H54 (cell line): ENCODE measurements at places on chromosomes 11 and 22.

DNA sequence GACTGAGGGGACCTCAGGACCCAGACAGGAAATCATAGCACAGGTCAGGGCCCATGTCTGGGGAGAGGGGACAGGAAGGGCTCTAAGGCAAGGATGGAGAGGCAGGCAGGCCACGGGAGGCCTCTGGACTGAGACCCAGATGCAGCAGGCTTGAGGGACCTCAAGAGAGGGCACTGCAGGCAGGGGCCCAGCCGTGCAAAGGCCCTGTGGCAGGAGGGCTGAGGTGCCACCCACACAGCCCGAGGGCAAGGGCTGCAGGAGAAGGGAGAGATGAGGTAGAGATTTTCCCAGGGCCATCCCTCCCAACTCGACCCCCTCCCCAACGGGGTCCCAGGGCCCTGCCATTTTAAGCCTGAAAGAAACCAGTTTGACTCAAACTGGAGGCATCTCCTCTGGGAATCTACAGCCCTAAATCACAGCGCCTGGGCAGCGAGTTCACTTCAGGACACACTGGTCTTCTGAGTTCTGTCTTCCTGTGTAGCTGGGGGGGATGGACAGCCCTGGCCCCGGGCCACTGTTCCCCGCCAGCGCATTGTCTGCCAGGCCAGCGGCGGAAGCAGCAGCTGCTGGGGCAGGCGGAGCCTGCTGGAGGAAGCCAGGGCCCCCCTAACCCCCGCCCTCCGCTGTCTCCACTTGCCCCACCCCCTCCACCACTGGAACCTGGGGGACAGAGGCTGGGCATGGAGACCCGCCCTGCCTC is 20.3 kb upstream of the WNT7B start:
- DNase-seq = peak; percentile 66

- DNase-seq = no peak
Observed at GRCh38 chr11:98531576-98531975, 489.2 kb upstream of the CNTN5 start.

GRCh38 chr11:131300439-131300717 is 70.0 kb upstream of the NTM start:
- DNase-seq = no peak

DNA sequence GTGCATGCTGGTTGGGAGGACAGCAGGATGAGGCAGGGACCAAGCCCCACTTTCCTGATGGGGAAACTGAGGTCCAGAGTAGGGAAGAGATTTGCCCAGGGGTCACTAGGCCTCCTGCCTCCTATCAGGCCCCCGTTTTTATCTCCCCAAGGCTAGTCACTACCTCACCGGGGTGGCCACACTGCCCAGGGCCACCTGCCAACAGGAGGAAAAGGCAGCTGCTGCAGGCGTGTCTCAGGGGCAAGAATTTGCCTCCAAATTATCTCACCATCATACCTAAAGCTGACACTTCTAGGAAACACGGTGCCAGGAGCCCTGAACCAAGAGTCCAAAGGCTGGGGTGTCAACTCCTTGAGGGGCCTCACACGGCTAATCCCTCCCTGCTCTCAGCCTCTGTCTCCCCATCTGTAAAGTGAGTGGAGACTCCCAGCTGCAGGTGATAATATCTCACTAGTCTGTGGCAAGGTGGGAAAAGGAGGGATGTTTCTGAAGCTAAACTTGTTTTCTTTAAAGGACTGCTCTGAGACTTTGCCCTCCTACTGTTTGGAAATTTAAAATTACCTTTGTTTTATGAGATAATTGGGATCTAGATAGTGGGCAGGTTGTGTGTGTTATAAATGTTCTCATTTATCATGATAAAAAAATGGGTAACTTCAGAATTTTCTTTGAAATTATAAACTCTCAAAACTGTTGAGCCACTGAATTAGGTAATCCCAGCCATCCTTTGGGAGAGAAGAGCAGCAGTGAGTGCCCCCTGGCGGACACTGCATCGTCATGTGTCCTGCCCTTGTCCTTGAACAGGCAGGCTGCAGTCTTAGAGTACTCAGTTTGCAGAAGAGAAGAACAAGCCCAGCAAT is 60.0 kb downstream of the MYO7A start:
- peak; percentile 91 for DNase-seq

- peak; percentile 60 for DNase-seq
Observed at GRCh38 chr11:6604081-6604626, 580 bp downstream of the ILK start.

- DNase-seq = no peak
Observed at GRCh38 chr11:94447149-94447548, 45.9 kb upstream of the GPR83 start.

GRCh38 chr11:57340039-57340615 is 2.0 kb downstream of the P2RX3 start:
- no peak for DNase-seq

- DNase-seq = no peak
Observed at GRCh38 chr11:134530636-134531326, 118.7 kb upstream of the B3GAT1 start.

DNA sequence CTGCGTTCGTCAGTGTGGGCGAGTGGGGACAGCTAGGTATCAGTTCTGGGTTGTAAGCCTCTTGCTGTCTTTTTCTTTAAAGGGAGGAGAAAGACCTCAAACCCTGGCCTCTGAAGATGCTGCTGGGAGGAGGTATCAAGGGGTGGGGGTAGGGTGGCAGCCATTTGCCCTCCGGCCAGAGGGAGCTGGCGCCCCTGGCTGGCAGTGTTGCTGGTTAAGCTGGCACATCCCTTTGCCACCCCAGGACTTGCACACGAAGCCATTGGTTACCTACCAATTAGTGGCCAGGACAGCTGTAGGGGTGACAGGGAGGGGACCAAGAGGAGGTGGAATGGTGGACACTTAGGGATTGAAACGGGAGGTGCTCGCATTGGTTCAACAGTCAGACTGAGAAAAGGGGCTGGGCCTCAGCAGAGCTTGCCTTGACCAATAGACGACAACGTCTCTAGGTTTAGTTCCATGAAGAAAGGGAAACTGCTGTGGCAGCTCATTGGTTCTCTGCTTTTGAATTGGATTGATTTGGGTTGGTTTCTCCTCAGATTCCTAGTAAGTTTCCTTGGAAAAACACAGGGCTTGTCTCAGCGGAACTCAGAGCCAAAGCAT is 77.9 kb downstream of the ST3GAL4 start:
- no peak for DNase-seq

DNA sequence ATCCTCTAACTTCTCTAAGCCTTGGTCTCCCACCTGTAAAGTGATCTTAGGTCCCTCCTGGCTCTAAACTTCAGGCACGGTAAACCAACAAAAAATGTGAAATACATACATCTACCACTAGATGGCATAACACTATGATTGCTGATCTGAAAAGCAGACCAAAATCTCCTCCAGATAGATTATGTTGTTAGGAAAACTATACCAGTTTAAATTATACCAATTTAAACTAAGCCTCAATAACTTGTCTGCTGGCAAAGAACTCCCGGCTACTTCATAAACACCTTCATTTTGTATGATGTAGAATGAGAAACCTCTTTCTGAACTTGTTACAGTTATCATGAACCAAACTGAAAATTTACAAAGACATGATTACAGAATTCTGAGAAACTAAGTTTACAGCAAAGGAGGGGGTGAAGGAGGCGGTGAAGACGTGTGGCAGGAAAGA is 85.9 kb downstream of the SBF2 start:
- peak; percentile 11 for DNase-seq

DNA sequence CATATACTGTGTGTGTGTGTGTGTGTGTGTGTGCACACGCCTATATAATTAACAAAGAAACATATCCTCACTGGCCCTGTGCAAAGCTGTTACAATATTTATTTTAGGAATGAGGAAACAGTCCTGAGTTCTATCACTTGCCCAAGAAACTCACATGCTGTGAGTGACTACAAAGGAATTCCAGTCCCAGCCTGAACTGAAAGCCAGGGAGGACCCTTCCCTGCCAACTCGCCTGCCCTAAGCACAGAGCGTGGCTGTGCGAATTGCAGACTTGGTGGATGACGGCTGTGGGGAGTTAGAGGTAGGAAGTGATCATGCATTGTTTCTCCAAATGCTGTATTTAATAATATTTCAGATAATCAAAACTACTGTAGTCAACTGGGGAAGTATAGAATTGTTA is 26.4 kb upstream of the CD5 start:
- peak; percentile 28 for DNase-seq

DNA sequence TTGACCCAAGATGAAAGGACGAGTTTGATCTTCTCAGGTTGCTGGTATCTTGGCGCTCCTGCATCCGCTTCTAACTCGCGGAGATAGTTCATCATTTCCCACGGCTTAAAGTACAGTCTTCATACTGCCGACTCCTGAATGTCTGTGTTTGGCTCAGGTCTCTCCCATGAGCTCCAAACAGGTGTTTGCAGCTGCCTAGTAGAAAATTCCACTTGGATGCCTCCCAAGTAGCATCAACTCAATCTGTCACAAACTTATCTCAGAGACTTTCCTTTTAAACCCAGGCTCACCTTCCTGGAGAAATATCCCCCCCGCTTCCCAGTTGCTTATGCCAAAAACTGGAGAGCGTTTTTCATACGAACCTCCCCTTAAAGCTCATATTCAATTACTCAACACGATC is 986.5 kb downstream of the TBC1D22A start:
- DNase-seq = no peak

DNA sequence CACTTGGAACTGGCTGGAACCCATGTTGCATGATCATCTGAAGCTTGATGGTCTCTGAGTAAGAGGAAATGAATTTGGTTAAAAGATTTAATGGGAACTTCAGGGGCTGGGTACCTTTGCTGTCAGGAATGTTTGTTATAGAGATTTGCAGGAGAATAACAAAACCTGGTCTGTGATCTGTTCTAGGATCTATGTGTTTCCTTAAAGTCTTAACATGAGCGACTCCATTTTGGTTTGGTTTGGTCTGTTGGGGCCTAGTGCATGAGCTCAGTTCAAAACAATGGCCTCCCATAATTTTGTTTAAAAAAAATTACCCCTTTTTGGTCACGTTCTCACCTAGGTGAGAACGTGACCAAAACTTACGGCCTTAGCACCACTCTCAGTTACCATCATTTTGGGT is 28.1 kb downstream of the TSKU start:
- no peak for DNase-seq

- DNase-seq = no peak
Observed at GRCh38 chr11:21710809-21711208, 482.1 kb upstream of the ANO5 start.
